ENCODE measurements at places on chromosomes 4 and X. TPM values are rescaled to one million over a fixed set of nuclear protein-coding genes. Genes with fewer than 3 reads are reported as not detected.

DNA sequence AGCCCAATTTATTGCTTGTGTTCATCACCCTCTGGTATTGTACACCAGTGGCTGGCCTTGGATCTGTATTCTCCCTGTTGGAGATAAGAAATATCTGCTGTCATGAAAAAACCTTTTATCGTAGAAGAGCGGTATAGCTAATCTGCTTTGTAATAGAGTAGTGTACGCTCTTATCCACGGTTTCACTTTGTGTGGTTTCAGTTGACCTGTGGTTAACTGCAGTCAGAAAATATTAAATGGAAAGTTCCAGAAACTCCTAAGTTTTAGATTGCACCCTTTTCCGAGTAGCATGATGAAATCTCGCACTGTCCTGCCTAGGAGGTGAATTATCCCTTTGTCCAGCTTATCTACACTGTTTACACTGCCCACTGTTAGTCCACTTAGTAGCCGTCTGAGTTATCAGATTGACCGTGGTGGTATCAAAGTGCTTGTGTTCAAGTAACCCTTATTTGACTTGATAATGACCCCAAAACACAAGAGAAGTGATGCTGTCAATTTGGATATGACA, 42.4 kb downstream of the KDM6A start:
- H3K4me1 ChIP-seq: no peaks in the 10 kb centered on the region
- H3K36me3 ChIP-seq: no peaks in the 10 kb centered on the region
- no peak overlapping the region for H3K4me3 ChIP-seq
- H3K27ac ChIP-seq: no peak overlapping the region
- H3K27me3 ChIP-seq: no peaks in the 10 kb centered on the region

The LGI2 gene
- 2.6 TPM for total RNA-seq

DNA sequence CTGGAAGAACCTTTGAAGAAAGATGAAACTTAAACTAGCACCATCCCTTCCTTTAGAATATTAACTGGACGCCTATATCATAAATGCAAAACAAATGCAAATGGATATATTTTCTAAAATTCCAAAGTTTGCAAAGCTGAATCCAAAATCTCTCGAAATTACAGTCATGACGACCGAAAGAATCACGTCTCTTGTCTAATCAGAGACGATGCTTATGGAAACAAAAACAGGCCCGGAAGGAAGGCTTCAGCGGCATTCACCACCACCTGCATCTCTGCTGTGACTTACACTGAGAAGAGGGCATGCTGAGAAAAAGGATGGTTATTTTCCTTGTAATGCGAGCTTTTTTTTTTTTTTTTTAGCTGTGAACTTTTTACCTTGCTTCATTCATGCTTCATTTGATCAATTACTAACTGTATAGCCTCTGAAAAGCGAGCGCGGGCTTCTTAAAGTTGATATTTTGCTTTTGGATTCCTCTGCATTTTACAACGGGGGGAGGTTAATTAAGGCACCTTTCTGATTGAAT, 209.3 kb downstream of the SOWAHB start:
- H3K27ac ChIP-seq: peak overlapping the region; percentile 75
- peak; percentile 50 for DNase-seq
- H3K4me1 ChIP-seq: peaks cover 12% of the 10 kb centered on the region
- H3K27me3 ChIP-seq: peaks cover 13% of the 10 kb centered on the region
- peak overlapping the region; percentile 48 for H3K4me3 ChIP-seq

GRCh38 chr4:180564448-180564847, 1678.8 kb upstream of the TENM3 start:
- H3K27ac ChIP-seq: no peak overlapping the region
- no peaks in the 10 kb centered on the region for H3K27me3 ChIP-seq
- no peaks in the 10 kb centered on the region for H3K4me1 ChIP-seq
- DNase-seq: peak; percentile 29
- no peaks in the 10 kb centered on the region for H3K36me3 ChIP-seq

DNA sequence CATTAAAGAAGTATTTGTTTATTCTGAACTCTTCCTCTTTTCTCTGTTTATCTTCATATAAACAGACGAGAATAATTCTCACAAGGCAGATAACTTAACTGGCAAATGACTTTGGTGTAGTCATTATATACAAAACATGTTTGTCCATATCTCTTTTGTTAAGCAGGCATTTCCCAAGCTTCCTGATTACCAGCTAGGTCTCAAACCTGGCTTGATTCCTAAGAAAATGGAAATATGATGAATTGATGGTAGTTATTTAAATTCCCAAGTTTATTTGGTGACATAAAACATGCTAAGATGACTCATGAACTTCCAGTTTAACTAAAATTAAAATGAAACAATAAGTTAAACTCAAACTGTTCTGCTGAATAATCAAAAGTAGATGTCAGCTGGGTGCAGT, 96.8 kb downstream of the ARSJ start:
- no peak overlapping the region for H3K27ac ChIP-seq
- H3K4me3 ChIP-seq: no peak overlapping the region
- no peaks in the 10 kb centered on the region for H3K36me3 ChIP-seq
- no peaks in the 10 kb centered on the region for H3K27me3 ChIP-seq

The HSD17B13 gene
- total RNA-seq: 0.22 TPM

- no peaks in the 10 kb centered on the region for H3K36me3 ChIP-seq
- H3K27me3 ChIP-seq: no peaks in the 10 kb centered on the region
- H3K27ac ChIP-seq: peak overlapping the region; percentile 65
- H3K4me3 ChIP-seq: no peak overlapping the region
- H3K4me1 ChIP-seq: peaks cover 7% of the 10 kb centered on the region
- peak; percentile 93 for DNase-seq
These were observed 81.9 kb downstream of the HMGB2 start for GRCh38 chr4:173252024-173252935.

The CXorf49 gene
- not detected for total RNA-seq

The TMPRSS11D gene
- total RNA-seq: not detected

The ERVMER34-1 gene
- total RNA-seq: 0.35 TPM

The CLNK gene
- total RNA-seq: 0.04 TPM

DNA sequence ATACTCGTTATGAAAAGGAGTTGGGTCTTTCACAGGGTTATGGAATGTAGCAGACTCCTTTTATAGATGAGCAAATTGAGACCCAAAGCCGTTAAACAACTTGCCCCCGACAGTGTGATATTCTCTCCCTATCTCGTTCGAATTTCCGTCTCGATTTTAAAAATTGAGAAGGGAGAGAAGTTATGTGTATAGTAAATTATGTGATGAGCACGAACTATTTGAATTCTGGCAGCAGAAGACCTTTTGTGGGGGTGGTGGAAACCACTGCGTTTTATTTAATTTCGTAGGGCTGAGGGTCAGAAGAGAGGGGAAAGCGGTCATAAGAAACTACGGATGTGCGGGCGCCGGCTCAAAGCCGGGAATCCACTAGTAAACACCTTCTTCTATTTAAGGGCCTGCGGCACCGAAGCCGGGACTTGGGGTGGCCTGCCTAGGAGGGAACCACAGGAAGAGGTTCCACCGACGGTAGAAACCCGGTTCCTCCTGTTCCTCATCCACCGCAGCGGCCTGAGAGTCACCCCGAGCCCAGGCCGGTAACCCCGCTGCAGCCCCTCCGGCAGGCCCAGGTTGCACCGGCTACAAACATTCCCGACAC, 1.5 kb upstream of the DDX3X start:
- H3K27ac ChIP-seq: peak overlapping the region; percentile 98
- H3K4me1 ChIP-seq: peaks cover 17% of the 10 kb centered on the region
- H3K36me3 ChIP-seq: no peaks in the 10 kb centered on the region
- peak; percentile 65 for DNase-seq

- no peaks in the 10 kb centered on the region for H3K36me3 ChIP-seq
- no peaks in the 10 kb centered on the region for H3K4me1 ChIP-seq
- H3K27me3 ChIP-seq: no peaks in the 10 kb centered on the region
- no peak overlapping the region for H3K27ac ChIP-seq
- DNase-seq: no peak
These were observed 47.4 kb upstream of the APOOL start for GRCh38 chrX:84956304-84956703.

The TMPRSS11F gene
- total RNA-seq: not detected

DNA sequence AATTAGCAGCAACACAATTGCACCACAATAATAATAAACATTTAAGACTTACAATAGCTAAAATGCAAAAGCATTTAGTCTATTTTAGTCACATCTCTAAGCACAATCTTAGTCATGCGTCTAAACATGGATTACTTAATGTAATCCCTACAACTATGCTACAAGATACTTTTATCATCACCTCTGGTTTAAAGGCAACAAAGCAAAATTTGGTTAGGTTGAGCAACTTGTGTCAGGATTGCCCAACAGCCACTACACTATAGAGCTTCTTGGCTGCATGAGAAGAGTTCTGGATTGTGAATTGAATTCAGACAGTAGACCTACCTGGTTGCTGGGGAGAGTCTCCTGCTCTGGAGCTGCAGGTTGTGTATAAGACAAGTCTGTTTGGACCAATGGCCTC, 146.5 kb upstream of the PUDP start:
- no peak overlapping the region for H3K27ac ChIP-seq
- no peaks in the 10 kb centered on the region for H3K36me3 ChIP-seq
- H3K4me3 ChIP-seq: no peak overlapping the region
- no peaks in the 10 kb centered on the region for H3K4me1 ChIP-seq

DNA sequence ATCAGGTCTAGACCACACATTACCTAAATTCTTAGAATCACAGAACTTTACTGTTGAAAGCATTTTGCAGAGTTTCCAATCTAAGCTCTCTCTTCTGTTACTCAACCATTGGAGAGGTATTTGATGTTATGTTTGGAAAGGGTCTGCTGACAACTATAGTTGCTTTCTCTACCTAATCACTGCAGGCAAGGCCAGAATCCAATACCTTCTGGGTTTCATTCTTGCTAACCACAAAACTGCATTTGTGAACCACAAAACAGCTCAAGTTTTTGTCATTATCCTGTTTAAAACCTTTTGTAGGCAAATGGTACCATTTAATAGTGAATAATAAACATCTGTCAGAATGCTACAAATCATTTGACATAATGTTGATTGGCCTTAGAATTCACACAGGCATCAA, 380.1 kb downstream of the GASK1B start:
- H3K27me3 ChIP-seq: no peaks in the 10 kb centered on the region
- no peak overlapping the region for H3K27ac ChIP-seq
- H3K4me1 ChIP-seq: no peaks in the 10 kb centered on the region
- H3K36me3 ChIP-seq: no peaks in the 10 kb centered on the region
- no peak overlapping the region for H3K4me3 ChIP-seq
- DNase-seq: no peak

- no peak overlapping the region for H3K4me3 ChIP-seq
- H3K4me1 ChIP-seq: no peaks in the 10 kb centered on the region
- no peak for DNase-seq
- peak overlapping the region; percentile 49 for H3K27ac ChIP-seq
- H3K36me3 ChIP-seq: no peaks in the 10 kb centered on the region
- no peaks in the 10 kb centered on the region for H3K27me3 ChIP-seq
These were observed 20.1 kb downstream of the IGFBP7 start for GRCh38 chr4:57090079-57090478.

DNA sequence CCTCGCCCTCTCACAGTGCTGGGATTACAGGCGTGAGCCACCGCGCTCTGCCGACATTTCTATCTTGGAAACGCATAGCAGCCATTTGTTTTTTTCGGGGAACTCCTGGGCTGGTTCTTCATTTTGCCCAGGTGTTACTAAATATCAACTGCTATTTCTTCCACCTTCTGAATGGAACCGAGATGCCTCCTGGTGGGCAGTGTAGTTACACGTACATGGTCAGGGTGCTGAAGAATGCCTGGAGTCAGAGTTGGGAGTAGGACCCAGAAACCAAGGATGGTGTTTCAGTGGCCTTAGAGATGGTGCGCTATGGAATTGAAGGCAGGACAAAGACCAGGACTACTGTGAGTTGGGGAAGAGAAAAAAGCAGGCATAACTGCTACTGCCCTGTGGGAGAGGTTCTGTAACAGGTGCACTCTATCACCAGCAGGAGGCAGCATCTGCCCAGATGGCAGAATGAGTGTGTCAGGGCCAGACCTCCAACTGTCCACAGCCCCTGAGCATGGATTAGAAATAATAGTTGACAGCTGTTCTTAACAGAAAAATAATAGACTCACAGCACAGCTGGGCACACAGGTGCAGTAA, 81.7 kb downstream of the ZC4H2 start:
- no peaks in the 10 kb centered on the region for H3K36me3 ChIP-seq
- no peaks in the 10 kb centered on the region for H3K4me1 ChIP-seq
- H3K4me3 ChIP-seq: no peak overlapping the region
- no peak overlapping the region for H3K27ac ChIP-seq

- H3K4me3 ChIP-seq: no peak overlapping the region
- no peaks in the 10 kb centered on the region for H3K27me3 ChIP-seq
- no peaks in the 10 kb centered on the region for H3K36me3 ChIP-seq
- DNase-seq: no peak
- H3K4me1 ChIP-seq: no peaks in the 10 kb centered on the region
These were observed 38.3 kb downstream of the SERPINA7 start for GRCh38 chrX:106000203-106000602.

The ZDHHC9 gene
- total RNA-seq: 19.9 TPM

- H3K4me3 ChIP-seq: no peak overlapping the region
- H3K27ac ChIP-seq: no peak overlapping the region
- DNase-seq: peak; percentile 36
These were observed 58.9 kb downstream of the HOPX start for GRCh38 chr4:56622176-56622575.

GRCh38 chr4:140374130-140374477, 658 bp downstream of the SCOC start:
- H3K4me3 ChIP-seq: peak overlapping the region; percentile 93
- peak overlapping the region; percentile 95 for H3K27ac ChIP-seq
- DNase-seq: no peak
- H3K27me3 ChIP-seq: no peaks in the 10 kb centered on the region
- no peaks in the 10 kb centered on the region for H3K36me3 ChIP-seq

The GAGE12G gene
- not detected for total RNA-seq

The MAGEB1 gene
- total RNA-seq: not detected

- no peaks in the 10 kb centered on the region for H3K27me3 ChIP-seq
- H3K4me1 ChIP-seq: no peaks in the 10 kb centered on the region
- H3K36me3 ChIP-seq: no peaks in the 10 kb centered on the region
- no peak overlapping the region for H3K4me3 ChIP-seq
- peak overlapping the region; percentile 21 for H3K27ac ChIP-seq
These were observed 14.9 kb downstream of the ADH1A start for GRCh38 chr4:99275885-99276284.

The GNRHR gene
- not detected for total RNA-seq

The SPANXB1 gene
- total RNA-seq: not detected

GRCh38 chrX:103687696-103688201, 1.2 kb upstream of the MORF4L2 start:
- H3K36me3 ChIP-seq: peaks cover 5% of the 10 kb centered on the region
- peak; percentile 94 for DNase-seq
- H3K27ac ChIP-seq: peak overlapping the region; percentile 98
- peaks cover 18% of the 10 kb centered on the region for H3K27me3 ChIP-seq
- no peaks in the 10 kb centered on the region for H3K4me1 ChIP-seq
- H3K4me3 ChIP-seq: peak overlapping the region; percentile 68

The SATL1 gene
- 0.31 TPM for total RNA-seq

The SLITRK4 gene
- total RNA-seq: 4.7 TPM
